NCI-H1092 treated with DMSO at 0.1 percent for 48 hours (cell line): ENCODE measurements at places on chromosomes 16 and 17.

DNA sequence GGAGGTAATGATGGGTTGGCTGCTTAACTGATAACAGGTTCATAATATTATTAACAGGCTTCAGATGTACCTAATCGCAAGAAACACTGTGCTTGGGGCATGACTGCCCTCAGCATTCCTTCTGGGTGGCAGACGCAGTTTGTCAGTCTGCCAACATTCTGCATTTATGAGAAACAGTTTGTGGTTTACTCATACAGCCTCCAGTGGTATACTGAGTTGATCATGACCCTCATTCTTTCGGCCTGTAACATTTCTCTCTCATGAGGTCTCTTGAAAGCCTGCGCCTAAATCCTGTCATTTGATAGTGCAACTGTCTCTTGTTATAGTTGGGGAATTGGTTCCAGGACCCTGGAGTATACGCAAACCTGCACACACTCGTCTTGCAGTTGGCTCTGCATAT, 4.9 kb upstream of the RUSF1 start:
- no peak for DNase-seq

GRCh38 chr17:56136301-56136700, 17.0 kb upstream of the ANKFN1 start:
- no peak for DNase-seq

GRCh38 chr16:67868290-67868689, 4.6 kb upstream of the EDC4 start:
- no peak for DNase-seq

DNA sequence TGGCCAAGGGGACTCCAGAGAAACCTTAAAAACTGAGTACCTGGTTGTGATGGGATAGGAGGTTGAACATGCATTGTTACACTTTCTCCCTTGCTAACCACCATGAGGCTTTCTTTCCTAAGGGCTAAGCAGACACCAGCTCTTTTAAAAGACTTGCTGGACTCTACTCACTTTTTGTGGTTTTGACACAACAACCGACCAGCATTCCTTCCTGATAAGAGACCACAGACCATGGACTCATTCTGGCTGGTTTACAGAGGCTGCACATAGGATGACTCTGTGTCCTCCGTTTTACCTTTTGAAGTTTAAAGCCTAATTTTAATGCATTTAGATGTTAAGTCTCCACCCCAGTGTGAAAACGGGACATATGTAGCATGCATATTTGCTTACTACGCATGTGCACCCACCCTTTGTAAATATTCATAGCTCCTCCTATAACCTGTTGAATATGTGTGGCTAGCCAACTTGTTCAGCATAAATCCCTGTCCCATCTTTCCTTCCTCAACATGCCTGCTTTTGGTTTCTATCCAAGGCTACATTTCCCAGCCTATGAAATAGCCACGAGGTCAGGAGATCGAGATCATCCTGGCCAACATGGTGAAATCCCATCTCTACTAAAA, 475.9 kb downstream of the GRIN2A start:
- DNase-seq = no peak

- DNase-seq = peak; percentile 72
These were observed 6.7 kb upstream of the MT4 start for GRCh38 chr16:56558024-56558747.

GRCh38 chr17:30228011-30228410, 7.5 kb downstream of the SLC6A4 start:
- DNase-seq = no peak

DNA sequence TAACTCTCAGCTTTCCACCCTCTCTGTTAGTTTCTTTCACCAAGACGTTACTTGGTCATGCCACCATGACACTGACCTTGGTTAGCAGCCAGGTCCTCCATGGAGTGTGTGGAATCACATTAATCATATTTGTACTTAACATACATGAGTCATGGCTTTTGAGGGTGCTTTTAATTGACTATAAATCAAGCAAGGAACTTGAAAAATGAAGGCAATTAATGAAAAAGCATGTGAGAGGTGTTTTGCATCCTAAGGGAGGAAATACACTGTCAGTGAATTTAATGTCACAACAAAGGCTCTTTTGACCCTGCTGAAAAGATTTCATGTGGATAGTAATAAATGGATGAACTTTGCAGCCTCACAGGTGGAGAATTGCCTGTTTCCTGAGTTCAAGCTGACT, 240.7 kb downstream of the CDH13 start:
- no peak for DNase-seq

DNA sequence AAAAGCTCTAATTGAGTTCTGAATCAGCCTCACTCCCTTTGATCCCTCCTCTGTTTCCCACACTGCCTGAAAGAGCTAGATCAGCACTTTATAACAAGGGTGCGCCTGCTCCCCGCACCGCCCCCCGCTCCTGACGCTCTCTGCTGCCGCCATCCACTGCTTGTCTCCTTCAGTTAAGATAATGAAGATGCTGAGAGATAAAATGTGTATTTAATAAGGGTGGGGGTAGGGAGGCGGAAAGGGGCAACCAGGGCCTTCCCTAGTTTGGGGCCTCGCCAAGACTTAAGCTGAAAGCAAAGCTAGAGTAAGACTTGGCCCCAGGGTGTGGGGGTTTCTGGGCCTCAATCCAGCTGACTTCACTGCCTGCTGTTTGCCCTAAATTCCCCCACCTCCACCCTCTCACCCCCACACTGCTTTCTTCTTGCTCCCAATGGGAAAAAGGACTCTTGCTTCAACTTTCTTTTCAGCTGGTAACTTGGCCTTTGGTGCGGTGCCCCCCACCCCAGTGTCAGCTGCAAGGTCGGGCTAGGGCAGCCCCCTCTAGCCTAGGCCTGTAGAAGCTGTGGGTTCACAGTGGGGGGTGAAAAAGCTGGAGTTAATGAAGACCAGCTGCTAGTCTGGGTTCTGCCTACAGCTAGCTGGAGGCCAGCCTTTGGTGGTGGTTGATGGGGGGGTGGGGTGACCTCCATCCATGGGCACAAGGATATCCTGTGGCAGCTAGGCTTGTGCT, 1.8 kb upstream of the RARA start:
- DNase-seq = peak; percentile 80
